Heart right ventricle (tissue), 16 donors: ENCODE measurements at places on chromosomes 6 and 20.

DNA sequence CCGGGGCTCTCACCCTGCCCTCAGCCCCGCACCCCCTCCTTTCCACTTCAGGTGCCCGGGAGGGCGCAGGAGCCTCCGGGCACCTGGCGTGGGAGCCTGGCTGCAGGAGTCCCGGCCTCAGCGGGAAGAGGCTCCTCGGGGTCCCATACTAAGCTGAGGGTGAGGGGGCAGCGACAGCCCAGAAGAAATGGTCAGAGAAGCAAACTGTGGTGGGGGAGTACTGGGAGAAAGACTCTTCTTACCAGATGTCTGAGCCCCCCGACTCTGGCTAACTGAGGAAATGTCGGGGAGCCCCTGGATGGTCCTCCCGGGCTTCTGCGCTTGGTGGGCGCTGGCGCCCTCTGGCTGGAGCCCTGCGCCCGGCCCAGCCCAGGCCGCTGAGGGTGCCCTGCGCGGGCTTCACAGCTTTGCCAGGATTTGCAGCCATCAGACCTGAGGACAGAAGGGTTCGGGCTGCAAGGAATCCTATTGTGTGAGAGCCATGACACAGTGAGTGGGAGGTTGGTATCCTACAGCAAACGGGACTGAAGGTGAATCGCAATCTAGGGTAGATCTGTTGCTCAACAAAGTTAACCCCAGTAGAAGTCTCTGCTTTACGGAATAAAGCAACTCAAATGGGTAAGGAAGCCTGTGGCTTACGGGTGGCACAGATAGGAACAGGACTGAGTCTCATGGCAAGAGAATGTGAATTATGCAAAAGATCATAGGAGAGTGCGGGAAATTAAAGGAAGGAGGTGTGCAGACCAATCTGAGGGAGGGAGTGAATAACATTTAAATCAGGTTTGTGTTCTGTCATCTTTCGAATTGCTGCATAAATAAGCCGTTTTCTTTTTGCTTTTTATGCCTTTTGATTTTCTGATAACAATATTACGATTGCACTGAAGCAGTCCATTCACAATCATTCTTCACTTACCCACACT lies 639 bp upstream of the RCAN2 start:
- peak; percentile 56 for DNase-seq

- no peak for DNase-seq
Observed at GRCh38 chr6:37776566-37776965, 43.0 kb upstream of the ZFAND3 start.

- no peak for DNase-seq
Observed at GRCh38 chr20:32991792-32992641, 12.2 kb downstream of the SUN5 start.

- DNase-seq, result no peak
Observed at GRCh38 chr6:13288481-13288880, 39.9 kb downstream of the TBC1D7 start.

DNA sequence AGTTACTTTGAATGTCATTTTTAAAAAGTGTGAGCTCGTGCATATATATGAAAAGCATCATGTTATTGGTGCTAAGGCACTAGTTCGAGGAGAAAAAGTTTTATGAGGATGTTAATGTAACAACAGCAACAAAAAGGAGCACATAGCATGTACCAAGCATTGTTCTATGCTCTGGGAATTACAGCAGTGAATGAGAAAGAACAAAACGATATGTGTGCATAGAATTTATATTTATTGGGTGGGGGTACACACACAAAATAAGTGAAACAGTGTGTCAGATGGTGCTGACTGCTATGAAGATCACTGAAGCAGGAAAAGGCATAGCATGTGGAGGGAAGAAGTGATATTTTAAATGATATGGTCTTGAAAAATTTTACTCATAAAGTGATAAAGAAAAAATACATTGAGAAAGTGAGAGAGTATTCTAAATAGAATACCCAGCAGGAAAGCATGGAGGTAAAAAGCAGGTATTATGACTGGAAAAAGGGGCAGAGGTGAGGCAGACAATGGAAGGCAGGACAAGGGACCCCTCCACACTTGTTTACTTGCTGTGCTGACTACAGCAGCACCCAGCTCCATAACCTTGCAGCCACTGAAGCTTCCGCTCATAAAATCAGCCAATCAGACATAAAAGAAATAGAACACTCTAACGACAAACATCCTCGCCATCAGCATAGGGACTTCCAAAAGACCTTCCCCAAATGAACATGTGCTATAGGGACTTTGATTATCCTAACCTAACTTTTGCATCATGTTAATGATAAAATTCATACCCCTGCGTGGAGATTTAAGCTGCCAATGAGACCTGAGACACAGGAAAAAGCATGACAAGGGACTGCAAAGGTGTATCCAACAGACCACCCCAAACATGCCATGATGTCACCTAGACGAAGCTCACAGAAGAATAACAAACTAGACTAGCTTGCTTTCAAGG lies 119.9 kb downstream of the HFE start:
- no peak for DNase-seq

GRCh38 chr6:168120390-168121302 lies 41.6 kb upstream of the FRMD1 start:
- DNase-seq, result no peak

DNA sequence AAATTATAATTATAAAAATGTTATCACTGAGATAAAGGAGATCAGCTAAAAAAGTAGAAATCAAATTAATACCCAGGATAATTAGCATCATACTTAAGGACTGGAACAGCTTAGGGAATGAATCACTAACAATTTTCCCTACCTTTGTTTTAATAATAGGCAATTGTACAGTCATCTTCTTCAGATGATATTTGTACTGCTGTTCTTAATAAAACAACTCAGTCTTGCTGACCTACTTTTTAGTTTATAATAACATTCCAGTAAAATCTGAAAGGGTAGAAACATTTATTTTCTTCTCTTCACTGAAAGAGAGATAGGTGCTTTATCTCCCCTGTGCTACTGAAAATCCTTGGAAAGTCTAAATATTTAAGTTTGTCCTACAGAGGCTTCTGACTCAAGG lies 271.2 kb upstream of the THEMIS start:
- no peak for DNase-seq
